Non-pigmented ciliary epithelial cell (primary cell): ENCODE measurements at places on chromosomes 2 and 18.

- DNase-seq = no peak
Observed at GRCh38 chr2:1617425-1618021, 126.8 kb downstream of the PXDN start.

DNA sequence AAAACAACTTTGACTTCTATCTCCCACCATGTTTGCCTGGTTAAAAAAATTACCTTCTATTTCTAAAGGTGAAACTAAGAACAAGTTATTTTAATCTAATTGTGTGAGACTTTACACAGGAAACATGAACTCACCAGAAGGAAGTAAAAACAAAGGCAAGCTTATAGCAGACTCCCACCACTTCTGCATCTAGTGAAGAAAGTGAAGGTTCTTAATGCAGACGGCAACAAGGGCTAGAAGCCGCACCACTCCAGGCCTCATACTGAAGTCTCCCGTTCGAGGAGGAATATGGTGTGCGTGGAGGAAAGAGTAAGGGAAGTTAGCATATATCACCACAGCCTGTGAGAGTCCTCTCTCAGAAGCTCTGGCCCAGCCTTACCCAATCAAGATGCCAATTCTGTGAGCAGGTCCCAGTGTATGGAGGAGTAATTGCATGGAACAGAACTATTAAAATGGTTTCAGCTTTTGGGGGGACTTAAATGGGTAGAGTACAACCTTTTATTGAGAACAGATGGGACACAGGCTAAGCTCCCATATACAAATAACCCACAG, 958.7 kb downstream of the BCL11A start:
- no peak for DNase-seq

DNA sequence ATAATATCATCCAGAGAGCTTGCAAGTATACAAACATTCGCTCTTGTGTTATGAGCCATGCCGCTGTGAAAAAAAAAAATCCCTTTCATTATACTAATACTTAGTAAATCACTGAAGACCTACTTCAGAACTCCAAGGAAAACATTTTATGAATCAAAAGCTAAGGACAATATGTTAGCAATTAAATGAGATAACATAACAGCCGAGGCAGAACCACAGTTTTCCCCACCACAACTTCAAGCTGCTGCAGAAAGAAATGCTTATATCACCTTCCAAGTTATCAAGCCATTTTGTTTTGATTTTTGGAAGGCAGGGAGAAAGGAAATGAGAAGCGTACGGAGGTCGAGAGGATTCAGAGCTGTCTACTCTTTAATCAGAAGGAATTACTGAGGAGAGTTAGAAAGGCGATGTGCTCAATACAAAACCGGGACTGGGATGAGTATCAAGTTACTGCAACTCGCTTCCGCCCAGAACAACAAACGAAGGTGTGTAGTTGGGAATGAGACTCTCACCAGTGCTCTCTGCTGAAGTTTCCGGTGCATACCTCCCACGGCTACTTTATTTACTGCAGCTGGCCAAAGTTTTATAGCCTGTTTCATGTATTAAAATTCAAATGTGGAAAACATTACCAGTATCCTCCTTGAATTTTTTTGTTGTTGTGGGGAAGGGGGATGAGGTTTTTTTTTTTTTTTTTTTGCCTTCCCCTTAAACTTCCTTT, 292.2 kb upstream of the CCDC68 start:
- no peak for DNase-seq

GRCh38 chr2:12715258-12716031, 1.3 kb upstream of the TRIB2 start:
- DNase-seq = no peak

GRCh38 chr2:70086278-70086837, 919 bp upstream of the PCBP1 start:
- no peak for DNase-seq

DNA sequence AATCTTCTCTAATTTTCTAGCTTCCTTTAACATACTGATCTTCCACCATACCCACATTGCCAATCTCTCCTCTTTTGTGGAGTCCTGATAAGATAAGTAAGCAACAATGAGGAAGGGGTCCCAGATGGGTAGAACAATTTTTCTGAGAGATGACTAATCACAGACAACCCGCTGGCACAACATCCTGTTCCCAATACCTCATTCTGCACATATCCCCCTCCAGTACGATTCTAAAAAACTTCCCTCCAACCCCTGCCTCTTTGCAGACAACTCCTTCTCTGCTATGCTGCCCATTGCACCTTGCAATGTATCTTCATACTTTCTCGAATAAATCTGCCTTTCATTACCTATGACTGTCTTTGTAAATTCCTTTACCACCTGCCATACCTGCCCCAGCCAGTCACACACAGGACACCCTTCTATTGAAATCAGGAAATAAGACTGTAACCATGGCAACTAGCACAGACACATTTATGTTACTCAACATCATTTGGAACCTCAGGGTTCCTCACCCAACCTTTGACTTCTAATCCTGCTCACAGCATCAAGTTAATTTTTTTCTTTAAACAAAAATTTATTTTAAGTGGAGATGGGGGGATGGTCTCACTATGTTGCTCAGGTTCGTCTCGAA, 7.4 kb upstream of the EXOC6B start:
- DNase-seq = no peak

DNA sequence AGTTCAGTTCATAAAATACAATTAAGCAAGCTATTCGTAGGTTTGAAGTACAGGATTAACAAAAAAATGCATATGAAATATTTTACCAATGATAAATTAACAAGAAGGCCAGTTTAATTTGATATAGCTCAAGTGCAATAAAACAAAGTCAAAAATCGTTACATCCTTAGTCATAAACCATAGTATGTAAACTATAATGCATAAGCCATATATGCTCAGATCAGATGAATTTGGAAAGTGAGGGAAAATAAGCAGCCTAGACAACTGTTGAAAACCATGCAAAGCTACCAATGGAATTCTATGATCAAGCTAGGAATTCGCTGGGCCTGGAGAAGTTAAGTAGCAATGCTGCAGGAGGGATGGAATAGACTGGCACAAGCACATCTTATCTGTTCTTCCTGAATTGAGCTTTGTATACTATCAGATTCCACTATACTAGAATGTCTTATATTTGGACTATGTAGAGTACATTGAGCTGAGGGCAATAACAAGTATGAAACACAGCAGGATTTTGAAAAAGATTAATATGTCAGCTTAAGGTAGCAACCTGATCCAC, 682.0 kb downstream of the IRS1 start:
- DNase-seq = no peak

DNA sequence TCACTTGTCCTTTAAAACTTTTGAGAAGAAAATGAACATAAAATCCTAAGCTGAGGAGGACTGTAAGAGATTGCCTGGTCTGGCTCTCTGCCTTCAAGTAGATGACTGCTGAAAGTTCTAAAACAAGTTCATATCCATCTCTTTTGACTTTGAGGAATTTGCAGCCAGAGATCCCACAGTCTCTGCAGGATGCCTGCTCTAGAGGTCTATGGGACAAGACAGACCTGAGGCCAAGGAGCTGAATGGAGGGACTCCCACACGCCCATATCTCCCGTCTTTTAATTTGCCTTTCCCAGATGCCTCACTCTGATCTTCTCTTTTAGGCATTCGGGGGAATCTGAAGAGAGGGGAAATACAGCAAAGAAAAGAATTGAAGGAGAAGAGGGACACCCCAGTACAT, 255.9 kb upstream of the RASGRP3 start:
- DNase-seq = no peak

DNA sequence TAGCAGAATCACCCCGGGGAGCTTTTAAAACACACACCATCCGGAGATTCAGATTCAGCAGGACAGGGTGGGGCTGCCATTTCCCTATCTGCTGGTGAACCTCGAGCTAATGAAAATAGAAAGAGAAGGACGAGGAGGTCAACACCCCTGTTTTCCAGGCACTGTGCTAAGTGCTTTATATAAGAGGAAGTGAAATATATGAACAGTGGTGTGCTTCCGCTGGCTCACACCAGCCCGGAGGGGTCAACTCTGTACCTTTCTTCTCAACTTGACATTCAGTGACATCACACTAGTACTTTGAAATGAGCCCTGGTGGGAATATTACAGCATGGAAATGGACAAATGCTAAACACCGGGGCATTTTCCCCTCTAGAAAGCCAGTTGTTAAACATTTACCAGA, 108.3 kb upstream of the LTBP1 start:
- DNase-seq = no peak

DNA sequence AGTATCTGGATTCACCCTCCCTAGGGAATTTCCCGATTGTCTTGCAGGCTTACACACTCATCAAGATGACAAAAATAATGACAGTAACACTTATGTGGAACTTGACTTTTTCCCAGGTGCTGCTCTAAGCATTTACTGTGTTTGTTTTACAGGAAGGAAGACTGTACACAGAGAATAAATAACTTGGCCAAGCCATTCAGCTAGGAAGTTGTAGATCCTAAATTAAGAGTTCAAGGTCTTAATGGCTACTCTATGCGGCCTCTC, 549 bp upstream of the DPP4 start:
- DNase-seq = no peak

- no peak for DNase-seq
Observed at GRCh38 chr2:146867477-146867986, 977.3 kb upstream of the ACVR2A start.

DNA sequence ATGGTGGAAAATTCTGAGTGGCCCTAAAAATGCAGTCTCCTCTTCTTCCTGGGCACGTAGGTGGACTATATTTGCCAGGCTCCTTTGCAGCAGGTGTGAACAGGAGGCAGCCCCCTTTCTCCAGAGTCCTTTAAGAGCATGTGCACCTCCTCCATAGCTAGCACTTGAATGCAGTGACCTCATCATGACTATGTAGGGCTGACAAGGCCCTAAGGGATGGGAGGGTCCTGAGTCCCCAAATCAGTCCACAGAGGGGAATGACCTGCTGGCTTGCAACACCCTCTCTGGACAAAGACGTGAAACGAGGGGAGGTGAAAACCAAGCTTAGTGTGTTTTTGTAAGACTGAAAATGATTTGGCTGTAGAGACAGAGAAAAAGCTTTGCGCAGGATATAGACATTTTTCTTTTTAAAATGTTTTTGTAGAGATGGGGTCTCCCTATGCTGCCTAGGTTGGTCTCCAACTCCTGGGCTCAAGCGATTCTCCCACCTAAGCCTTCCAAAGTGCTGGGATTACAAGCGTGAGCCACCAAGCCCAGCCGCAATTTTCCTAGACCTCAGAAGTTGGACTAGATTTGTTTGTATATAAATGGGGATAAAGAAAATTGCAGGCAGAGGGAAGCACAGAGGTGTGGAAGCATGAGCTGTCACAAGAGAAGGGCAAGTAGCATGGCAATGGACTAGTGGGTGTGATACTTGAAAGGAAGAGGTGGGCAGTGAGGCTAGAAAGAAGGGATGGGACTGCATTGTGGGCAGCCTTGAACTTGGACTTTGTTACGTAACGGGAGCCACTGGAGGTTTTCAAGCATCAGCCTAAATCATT, 28.8 kb downstream of the LONRF2 start:
- no peak for DNase-seq

- DNase-seq = peak; percentile 47
Observed at GRCh38 chr18:7177116-7177744, 53.7 kb upstream of the LRRC30 start.

- DNase-seq = no peak
Observed at GRCh38 chr2:52083214-52083613, 1051.3 kb upstream of the NRXN1 start.

- DNase-seq = peak; percentile 63
Observed at GRCh38 chr2:102027036-102027980, 35.5 kb downstream of the IL1R2 start.

DNA sequence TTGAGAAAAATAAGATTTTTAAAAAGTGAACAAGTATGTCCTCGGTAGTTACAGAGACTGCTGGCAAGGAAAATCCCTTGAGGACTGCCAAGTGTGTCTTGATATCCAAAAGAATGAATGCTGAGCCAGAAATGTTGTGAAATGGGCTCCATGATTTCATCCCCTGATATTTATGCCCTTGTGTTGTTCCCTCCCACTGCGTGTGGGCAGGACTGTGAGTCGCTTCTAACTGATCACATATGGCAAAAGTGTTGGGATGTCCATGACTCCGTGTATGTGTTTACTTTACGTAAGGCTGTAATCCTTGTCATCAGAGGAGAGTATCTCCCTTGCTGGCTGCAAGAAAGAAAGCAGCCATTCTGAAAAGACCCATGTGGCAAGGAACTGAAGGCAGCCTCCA, 285.1 kb downstream of the SS18 start:
- DNase-seq = peak; percentile 51

GRCh38 chr2:191001032-191001431, 12.9 kb downstream of the STAT1 start:
- DNase-seq = no peak

DNA sequence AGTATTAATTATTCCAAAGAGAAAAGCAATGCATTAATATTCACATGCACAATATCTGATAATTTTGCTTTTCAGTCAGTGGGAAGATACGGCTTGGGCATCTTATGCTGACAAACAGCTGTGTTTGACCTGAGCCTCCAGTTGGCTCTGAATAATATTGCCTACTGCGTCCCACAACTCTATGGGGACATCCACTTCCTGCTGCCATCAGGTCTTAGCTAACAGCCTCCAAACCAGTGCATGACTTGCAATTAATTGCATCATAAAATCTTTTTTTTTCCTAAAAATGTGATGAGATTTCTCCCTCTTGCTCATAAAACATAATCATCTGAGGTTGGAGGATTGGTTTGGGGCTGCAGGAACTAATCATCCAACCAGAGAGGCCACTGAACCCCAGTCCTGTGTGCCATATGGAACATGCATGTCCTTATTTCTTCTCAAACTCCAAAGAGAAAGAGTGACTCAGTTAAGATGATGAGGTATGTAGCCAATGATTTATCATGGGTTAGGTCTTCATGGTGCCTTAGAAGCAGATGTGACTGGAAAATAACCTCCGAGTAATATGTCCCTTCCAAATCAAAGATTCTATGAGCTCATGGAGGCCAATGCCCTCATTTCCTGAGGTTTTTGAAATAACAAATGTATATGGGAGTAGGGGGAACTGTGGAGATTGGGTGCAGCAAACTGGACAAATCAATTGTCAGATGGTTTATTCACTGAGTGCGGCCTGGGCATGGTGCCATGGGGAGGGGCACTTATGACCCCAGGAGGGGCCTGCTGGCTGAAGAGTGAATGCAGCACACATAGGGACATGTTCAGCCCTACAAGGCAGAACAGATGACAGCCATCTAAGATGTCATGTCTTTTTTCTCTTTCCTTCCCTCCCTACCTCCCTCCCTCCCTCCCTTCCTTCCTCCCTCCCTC, 39.4 kb downstream of the EDAR start:
- DNase-seq = no peak

GRCh38 chr18:61738488-61738887, 154.3 kb downstream of the RNF152 start:
- no peak for DNase-seq
